ENCODE measurements at places on chromosomes 1 and 21. TPM values are rescaled to one million over a fixed set of nuclear protein-coding genes. Genes with fewer than 3 reads are reported as not detected.

The NRIP1 gene
- 28.6 TPM for total RNA-seq

The MASP2 gene
- total RNA-seq: 0.32 TPM

The SERINC2 gene
- total RNA-seq: 30.0 TPM

- H3K36me3 ChIP-seq: no peaks in the 10 kb centered on the region
- no peaks in the 10 kb centered on the region for H3K27me3 ChIP-seq
- H3K4me1 ChIP-seq: peaks cover 37% of the 10 kb centered on the region
- no peak overlapping the region for H3K4me3 ChIP-seq
- H3K27ac ChIP-seq: peak overlapping the region; percentile 86
These were observed 89.0 kb upstream of the HMCN1 start for GRCh38 chr1:185645162-185645640.

The RHOU gene
- 18.5 TPM for total RNA-seq

The DENND4B gene
- 79.0 TPM for total RNA-seq

- H3K4me3 ChIP-seq: no peak overlapping the region
- no peaks in the 10 kb centered on the region for H3K36me3 ChIP-seq
- no peaks in the 10 kb centered on the region for H3K4me1 ChIP-seq
- H3K27ac ChIP-seq: no peak overlapping the region
These were observed 86.5 kb upstream of the ATP1A1 start for GRCh38 chr1:116286541-116286971.

Measured in Caco-2 (cell line).